ENCODE measurements at places on chromosomes 7 and 10.

DNA sequence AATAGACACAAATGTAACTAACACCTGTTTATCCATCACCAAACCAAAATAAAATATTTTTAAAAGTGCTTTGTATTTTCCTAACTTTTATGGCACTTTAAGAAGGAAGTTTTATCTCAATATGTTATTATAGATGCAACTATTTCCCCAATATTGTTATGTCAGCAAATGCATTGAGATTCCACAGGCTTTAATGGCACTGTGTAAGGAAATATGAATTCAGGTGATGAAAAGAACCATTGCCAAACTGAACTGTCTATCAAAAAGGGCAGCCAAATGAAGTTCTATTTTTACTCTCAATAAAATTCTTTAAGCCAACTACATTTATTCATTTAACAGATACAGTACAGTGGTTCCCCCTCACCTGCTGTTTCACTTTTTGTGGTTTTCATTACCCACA is 67.2 kb upstream of the OIT3 start:
- DNase-seq = no peak

GRCh38 chr10:75111907-75112679 is 637 bp downstream of the SAMD8 start:
- DNase-seq = peak; percentile 46

GRCh38 chr7:88185650-88186049 is 34.2 kb downstream of the SRI start:
- no peak for DNase-seq

GRCh38 chr7:131848033-131848432 is 291.6 kb upstream of the PODXL start:
- no peak for DNase-seq

- DNase-seq = no peak
Measured at GRCh38 chr10:106919871-106920282, 244.6 kb downstream of the SORCS1 start.

GRCh38 chr7:49635800-49636199 is 137.6 kb upstream of the VWC2 start:
- DNase-seq = no peak

GRCh38 chr7:129367349-129367699 is 66.9 kb upstream of the STRIP2 start:
- no peak for DNase-seq
